Stimulated activated CD4-positive, alpha-beta T cell treated with anti-CD3 and anti-CD28 coated beads, TNF-alpha, amount 100 ng/mL, for 24 hours (primary cell): ENCODE measurements at places on chromosomes 6 and 20.

DNA sequence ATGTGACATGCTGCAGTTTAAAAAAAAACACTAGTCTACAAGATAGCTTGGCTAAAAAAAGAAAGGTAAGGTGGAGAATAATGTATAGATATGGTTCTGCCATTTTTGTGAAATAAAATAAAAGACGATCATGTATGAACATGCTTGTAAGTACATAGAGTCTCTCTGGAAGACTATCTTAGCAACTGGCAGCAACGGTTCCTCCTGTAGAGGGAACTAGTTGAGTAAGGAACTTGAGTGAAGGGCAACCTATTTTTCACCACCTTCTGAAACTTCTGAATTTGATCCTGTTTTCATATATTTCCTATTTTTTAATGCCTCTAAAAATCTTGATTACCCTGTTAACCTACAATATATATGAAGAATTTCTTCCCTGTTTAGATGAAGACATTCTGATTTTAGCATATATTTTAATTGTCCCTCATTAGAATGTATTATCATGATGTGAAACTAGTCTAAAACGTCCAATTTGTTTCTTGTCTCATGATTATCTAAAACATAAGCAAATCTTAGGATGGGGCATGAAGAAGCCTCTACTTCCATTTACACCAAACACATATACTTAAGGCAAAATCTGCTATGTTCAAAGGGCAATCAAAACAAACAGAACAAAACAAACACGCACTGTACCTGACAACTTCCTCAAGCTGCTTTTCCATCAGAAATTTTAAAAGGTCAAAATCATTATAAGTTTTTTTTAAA, 202.5 kb downstream of the ISM1 start:
- no peak for DNase-seq

- peak; percentile 88 for DNase-seq
Measured at GRCh38 chr6:30325150-30325872, 1.4 kb upstream of the TRIM39 start.

- DNase-seq = no peak
Measured at GRCh38 chr6:116411284-116411623, 40.5 kb downstream of the DSE start.

- DNase-seq = no peak
Measured at GRCh38 chr6:160766657-160766988, 64.6 kb downstream of the PLG start.

DNA sequence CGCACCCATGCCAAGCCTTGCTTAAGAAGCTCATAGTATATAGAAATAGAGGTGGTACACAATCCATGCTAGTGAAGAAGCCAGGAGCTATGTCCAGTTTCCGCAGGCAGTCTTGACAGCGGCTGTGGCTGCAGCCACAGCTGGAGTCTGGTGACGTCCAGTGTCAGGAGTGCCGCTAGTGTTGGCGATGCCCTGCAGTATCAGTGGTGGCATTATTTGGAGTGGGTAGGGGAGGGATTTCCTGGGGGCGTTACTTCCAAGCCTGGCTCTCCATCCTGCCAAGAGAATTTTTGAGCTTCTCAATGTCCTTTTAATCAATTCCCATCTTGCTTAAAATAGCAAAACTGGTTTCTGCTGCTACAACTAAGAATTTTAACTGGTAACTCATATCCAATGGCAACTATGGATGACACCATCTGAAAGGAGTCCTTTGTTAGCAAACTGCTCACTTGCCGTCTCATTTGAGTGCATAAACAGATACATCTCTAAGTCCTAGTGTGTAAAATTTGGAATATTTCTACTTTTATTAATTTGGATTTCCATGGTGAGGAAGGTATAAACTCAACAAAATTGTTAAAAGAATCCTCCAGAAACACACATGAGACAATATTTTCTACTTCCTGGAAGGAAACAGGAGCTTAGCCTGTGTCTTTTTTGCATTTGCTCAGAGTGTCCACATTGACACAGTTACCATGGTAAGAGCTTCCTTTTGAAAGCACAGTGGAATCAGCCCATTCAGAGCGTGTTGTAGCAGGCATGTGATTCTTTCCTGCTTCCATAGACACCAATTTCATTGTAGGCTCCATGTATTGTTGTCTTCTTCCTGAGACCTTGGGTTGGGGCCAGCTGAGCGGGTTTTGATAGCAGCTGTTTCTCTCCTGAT, 44.6 kb upstream of the PXDC1 start:
- DNase-seq = no peak

GRCh38 chr20:30288346-30288745, 969.1 kb upstream of the DEFB115 start:
- no peak for DNase-seq

DNA sequence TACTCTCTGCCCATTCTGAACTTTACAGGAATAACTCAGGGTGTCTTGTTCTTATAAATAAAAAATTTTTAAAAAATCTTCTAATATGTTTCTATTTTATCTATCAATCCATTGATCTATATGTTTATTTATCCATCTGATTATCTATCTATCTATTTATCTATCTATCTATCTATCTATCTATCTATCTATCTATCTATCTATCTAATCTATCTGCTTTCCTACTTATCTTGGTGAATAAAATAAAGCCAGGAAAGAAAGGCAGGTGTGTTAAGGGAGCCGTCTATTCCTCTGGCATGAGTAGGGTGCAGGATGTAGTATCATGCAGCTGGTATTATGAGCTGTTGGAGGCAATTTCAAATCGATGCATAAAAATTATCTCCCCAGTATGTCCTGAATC, 153.0 kb downstream of the FOXA2 start:
- DNase-seq = no peak

DNA sequence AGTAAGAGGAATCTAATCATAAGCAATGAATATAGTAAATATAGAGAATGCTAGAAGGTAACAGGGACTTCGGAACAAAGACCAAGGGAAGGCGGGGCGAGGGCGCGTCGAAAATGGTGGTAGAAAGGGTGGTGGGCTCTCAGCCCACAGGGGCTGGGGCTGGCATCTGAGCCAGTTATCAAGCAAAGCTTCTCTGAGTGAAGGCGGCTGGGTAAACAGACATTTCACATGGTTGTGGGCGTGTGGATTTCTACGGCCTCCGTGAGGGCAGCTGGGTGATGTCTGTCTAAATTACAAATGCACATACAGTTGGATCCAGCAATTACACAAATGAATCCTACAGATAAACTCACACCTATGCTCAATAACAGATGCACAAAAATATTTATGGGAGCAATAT, 56.6 kb downstream of the TOX2 start:
- no peak for DNase-seq

- no peak for DNase-seq
Measured at GRCh38 chr20:60581606-60582115, 623.4 kb downstream of the CDH26 start.

DNA sequence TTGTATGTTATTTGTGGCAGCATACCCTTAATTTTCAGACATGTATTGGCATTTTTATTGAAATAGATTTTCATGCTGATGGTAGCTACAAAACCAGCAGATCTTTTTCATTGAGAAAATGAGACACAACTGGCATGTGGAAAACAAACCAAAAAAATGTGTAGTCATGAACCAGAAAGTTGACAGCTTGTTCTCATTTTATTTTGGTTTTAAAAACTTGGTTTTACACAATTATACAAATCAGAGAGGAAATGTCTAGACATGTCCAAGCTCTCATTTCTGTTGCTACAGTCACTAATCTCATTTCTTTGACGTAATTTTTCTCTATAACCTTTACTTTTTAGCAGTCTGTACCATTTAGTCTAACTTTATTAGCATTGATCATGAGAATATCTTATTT, 85.4 kb downstream of the GRIK2 start:
- DNase-seq = no peak

- DNase-seq = no peak
Measured at GRCh38 chr6:14272737-14273085, 155.1 kb downstream of the CD83 start.

DNA sequence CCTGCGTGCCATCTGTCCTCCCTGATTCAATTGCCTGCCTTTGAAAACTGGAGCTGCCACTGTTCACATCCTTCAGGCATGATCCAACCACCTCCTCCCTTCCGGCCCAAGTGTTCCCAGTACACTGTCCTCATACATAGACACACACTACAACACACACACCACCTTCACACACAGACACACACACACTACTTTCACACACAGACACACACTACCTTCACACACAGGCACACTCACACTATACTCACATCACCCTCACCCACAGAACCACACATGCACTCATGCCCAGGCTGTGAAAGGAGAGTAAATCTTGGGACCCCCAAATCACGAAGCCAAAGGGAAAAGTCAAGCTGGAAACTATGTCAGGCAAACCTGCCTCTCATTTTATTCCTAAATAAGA, 109.4 kb upstream of the MYLIP start:
- DNase-seq = no peak

GRCh38 chr20:33647603-33648395, 14.3 kb upstream of the C20orf144 start:
- DNase-seq = no peak

DNA sequence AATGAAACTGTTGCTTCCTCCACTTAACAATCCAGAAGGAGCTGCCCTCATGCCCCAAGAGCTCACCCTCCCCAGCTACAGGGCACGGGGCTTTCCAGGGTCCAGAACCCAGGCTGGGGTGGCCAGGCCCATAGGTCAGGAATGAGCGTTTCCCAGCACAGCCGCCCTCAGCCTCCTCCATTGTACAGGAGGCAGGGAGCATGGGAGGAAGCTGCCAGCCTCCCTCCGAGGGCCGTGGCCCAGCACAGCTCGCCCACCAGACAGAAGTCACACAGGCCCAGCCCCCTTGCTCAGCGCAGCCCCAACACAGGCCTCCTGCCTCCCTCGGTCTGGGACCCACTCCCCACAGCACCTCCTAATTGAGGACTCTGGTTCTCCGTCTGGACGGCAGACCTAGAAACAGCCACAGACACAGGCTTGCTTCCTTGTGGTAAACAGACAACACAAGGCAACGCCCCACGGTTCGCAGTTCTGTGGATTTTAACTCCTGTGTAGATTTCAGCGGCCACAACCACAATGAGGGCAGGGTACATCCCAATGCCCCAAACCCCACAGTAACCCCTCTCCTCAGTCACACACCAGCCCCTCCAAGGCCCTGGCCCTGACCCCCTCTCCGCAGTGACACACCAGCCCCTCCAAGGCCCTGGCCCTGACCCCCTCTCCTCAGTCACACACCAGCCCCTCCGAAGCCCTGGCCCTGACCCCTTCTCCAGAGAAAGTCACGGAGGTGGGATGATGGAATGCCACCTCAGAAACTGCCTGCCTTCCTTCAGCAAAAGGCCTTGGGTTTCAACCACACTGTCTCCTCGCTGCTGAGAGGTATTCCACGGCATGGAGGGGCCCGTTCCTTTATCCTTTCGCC, 173.5 kb downstream of the DLL1 start:
- DNase-seq = no peak

DNA sequence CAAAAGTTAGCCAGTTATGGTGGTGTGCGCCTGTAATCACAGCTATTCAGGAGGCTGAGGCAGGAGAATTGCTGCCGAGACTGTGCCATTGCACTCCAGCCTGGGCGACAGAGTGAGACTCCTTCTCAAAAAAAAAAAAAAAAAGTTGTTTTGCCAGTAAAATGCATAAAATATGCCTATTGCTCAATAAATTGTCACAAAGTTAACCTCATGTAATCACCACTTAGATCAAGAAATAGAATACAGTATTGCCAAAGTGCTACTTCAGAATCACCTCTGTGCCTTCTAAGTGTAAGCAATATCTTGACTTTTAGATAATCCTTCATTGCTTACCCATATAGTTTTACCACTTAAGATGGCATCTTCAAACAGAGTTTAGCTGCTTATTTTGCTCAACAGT, 80.7 kb downstream of the TRMT11 start:
- DNase-seq = no peak

GRCh38 chr6:41576667-41577066, 30.5 kb downstream of the FOXP4 start:
- no peak for DNase-seq

DNA sequence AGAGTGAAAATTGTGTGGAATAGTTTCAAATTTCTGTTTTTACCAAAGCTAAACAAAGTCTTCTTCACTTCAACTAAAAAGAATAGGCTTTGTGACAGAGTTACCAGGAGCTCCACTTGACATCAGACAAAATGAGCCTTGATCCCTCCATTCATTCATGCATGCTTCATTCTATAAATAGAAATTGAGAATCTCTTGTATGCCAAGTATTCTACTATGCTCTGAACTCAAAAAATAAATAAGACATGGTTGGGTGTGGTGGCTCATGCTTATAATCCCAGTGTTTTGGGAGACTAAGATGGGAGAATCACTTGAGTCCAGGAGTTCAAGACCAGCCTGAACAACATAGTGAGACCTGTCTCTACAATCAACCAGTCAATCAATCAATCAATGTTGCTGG, 236.6 kb upstream of the FAM83B start:
- DNase-seq = no peak

DNA sequence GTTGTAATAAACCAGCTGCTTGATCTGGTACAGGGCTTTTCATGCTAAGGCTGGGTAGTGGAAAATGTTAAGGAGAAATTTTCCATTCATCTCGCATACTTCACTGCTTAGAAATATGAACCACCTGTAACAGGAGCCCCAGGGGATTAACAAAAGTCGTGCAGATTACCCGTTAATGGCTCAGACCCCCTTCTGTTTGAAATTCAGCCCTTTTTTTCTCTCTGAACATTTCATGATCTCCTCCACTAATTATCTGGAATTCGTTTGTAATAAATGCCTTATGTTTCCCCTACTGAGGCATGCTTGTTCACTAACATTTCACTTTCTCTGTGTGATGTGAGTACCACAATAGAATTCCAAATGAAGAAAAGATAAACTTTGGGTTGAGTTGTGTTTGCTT, 336.4 kb upstream of the HSF2 start:
- no peak for DNase-seq

DNA sequence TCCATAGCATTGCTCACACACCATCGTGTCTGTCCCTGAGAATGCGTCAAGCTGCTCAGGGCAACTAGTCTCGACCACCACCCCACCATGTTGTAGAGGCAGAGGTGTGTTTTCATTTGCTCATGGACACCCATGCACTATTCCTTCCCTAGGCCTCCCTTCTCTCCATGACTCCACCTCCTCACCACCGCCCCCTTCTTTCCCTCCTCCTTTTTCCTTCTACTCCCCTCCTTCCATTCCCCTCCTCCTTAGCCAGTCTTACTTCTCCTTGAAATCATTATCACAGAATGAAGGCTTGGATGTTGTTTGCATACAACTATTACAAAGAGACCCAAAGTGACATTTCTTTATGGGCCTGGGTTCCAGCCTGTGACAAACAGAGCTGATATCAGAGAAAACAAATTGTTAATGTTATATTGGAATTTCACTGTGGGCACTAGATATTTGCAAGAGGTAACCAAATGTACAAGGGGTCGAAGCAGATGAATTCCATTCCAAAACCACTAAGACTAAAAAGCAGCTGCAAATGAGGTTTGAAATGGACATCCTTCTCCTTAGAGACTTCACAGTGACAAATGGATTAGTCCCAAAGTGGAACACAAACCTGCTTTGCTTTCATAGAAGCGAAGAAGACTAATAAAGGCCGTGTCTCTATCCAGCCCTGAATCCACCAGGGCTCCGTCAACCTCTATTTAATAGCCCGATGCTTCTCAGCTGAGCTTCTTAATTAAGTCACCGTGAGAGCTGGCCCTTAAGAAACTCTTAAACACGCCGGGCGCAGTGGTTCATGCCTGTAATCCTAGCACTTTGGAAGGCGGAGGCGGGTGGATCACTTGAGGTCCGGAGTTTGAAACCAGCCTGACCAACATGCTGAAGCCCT, 275.8 kb upstream of the SULF2 start:
- DNase-seq = no peak
